Stimulated activated CD8-positive, alpha-beta memory T cell treated with anti-CD3 and anti-CD28 coated beads, Interleukin-15, amount 100 ng/mL, for 4 hours (primary cell): ENCODE measurements at places on chromosomes 13 and 19.

- no peak for DNase-seq
Observed at GRCh38 chr13:67632590-67632989, 402.5 kb upstream of the PCDH9 start.

GRCh38 chr13:102530751-102531150 is 66.0 kb upstream of the TPP2 start:
- no peak for DNase-seq

GRCh38 chr19:897442-898039 is 4.3 kb downstream of the RNU6-9 start:
- DNase-seq, result no peak

GRCh38 chr13:37686501-37686900 is 87.9 kb upstream of the POSTN start:
- no peak for DNase-seq

DNA sequence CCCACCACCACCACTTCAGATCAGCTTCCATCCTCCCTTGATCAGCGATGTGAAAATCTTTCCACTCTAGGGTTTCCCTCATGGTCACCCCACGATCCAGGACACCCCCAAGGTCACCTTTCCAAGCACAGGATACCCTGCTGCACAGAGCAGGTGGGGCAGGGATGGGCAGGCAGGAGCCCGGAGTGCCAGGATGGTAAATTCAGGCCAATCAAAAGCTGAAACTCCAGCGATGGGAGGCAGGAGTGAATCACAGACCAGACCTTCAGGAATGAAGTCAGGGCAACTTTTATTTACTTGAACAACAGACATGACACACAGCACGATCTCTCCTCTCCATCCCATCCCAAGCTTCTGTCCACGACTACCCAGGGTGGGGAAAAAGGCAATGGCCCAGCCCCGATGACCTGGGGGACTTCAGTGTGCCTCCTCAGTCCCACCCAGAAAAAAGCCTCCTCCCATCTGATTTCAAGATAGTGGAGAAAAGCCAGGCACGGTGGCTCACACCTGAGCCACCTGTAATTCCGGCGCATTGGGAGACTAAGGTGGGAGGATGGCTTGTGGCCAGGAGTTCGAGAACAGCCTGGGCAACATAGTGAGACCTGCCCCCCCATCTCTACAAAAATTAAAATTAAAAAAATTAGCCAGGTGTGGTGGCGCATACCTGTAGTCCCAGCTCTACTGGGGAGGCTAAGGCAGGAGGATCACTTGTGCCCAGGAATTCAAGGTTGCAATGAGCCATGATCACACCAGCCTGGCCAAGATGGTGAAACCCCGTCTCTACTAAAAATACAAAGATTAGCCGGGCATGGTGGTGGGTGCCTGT is 39.2 kb downstream of the ZSWIM4 start:
- no peak for DNase-seq

- DNase-seq, result no peak
Observed at GRCh38 chr13:114118086-114118485, 14.3 kb downstream of the RASA3 start.

DNA sequence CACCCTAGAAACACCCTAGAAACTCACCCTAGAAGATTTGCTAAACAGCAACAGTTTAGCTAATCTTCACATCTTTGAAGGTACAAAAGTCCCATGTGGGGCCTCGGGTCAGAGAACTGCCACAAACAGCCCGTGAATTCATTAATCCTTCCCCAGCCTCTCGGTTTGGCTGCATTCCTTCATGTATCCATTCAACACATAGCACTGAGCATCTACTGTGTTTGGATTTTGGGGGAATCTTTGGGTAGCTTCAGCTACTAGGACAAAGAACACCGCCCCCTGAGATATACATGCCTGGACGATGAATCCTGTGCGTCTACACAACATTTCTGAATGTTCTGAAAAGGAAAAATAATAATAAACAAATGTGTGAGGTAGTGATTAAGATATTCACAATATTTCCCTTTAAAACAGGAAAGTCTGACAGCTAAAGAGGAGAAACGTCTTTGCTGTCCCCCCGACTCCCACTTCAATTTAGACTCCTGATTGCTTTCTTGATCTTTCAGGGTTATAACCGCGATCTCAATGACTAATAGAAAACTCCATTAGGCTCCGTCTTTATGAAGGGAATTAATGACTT is 63.5 kb downstream of the ALOX5AP start:
- DNase-seq, result no peak

- peak; percentile 29 for DNase-seq
Observed at GRCh38 chr19:4567584-4568071, 8.1 kb upstream of the SEMA6B start.

DNA sequence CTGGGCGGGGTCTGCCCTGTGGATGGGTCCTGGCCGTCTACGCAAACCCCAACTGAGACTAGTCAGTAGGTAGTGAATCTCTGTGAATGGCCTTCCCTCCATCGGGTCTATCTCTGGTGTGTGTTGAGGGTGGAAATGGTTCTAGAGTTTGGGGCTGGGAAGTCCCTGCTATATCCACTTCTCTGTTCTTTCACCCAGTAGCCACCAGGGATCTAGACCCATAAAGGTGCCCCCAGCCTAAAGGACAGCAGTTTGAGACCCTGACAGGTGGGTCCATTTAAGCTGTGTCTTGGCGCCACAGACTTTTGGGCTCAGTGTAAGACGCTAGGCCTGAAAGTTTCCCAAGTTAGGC is 57.7 kb downstream of the ZNF568 start:
- no peak for DNase-seq

GRCh38 chr19:18593367-18594095 is 4.9 kb downstream of the REX1BD start:
- no peak for DNase-seq

DNA sequence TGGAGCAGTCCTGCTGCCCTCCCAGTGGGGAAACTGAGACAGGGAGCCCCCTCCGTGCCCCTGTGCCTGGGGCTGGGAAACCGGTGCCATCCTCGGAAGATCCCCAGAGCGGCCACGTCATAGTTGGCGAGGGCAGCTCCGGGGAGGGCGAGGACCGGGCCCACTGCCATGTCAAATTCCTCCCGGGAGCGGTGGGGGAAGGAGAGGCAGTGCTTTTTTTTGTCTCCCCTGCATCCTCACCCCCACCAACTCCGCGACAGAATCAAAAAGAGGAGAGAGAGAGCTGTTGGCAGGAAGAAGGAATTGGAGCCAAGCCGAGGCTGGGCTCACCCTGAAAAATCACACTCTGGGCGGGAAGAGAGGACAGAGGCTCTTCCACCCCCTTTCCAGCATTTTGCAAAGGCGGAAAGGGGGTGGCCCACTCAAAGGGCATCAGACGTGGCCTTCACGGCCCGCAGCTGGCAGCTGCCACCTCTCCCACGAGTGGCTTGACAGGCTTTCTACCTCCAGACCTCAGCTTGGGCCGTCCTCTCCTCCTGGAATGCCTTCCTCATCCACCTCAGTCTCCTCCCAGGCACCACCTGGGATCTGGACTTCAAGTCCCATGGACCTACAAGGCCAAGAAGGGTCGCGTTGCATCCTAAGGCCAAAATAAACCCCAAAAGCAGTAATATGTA is 19.6 kb upstream of the NFIC start:
- DNase-seq, result no peak

- no peak for DNase-seq
Observed at GRCh38 chr19:51724543-51724942, 752 bp upstream of the HAS1 start.

GRCh38 chr13:80973721-80974120 is 632.8 kb upstream of the SPRY2 start:
- no peak for DNase-seq

GRCh38 chr13:32021785-32022184 is 9.8 kb upstream of the FRY start:
- no peak for DNase-seq
